ENCODE measurements at places on chromosomes 4 and X.

- DNase-seq, result no peak
Measured at GRCh38 chr4:39429476-39430334, 23.0 kb downstream of the KLB start.

GRCh38 chr4:41287005-41287404 is 30.3 kb downstream of the UCHL1 start:
- DNase-seq, result no peak

DNA sequence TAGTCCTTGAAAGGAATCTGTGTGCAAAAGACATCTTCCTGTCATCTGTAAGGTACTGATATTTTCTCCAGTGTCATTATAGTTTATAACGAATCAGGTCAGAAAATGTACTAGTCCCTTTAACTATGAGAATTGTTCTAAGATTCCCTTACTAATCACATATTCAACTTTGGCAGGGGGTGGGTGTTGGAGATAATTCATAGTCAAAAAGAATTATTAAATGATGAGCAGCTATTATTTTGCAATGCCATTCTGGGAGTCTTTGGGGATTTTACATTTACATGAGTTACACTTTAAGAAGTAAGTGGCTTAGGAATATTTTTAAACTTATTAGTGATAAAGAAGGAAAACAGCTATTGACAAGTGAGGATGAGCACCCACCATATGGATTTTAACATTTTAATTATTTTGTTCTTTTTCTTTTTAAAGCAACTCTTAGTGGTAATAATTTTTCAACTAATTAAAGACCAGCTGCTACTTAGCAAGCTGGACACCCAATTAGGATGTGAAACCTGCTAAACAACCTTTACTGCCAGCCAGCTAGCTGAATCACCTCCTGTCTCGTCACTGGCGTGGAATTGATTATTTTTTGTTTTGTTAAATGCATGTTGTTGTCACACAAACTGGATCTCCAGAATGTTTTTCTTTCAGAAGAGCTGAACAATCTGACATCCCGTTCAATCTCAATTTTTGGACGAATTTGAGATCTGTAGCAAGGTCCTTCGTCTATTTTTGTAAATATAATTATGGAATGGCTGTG is 219.2 kb downstream of the ARAP2 start:
- no peak for DNase-seq

DNA sequence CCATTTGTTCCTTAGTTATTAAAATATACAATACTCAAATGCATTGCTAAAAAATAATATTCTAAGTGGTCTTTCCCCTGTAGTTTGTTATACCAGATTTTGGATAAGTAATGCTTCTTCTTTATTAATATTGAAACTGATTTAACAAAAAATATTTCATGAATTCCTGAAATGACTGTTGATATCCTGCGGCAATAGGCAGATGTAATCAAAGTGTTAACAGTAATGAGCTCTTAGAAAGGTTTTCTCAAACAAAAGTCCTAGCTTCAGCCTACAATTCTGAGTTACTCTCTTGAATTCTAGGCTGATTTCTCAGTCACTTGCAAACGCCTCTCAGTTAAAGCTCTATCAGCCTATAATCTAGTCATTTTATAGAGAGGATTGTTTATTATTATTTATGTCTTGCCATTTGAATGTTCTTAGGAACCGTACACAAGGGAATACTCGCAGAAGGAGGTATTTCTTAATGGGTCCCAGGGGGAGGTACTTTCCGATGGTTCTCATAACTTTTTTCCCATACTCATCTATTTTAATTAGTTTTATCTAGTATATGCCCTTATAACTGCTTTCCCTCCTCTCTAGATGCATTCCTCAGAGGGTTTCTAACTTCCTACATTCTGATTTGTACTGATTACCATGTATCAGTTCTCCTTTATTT is 96.8 kb downstream of the FNIP2 start:
- no peak for DNase-seq

DNA sequence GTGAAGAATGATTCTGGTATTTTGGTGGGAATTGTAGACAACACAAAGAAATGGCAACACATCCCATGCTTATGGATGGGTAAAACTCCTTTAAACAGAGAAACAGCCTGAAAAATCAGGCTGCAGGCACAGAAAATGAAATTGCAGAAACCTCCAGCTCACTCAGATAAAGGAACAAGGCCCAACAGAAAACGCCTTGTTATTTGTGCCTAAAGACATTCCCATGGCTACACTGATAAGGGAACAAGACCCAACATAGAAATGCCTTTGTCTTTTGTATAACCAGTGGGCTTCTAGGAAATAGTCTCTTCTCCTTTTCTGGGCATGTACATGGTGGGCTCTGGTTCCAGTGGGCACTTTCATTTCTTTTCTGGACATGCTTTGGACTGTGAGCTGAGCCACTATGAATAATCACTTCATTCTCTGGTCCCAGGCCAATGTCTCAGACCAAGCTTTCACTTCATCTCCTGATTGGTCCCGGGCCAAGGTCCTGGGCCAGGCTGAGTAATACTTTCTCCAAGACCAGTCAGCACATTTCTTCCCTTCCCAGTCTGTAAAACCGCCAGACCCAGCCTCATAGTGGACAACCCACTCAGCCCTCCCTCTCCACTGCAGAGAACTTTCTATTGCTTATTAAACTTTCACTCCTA is 160.5 kb downstream of the TBX22 start:
- DNase-seq, result no peak

- no peak for DNase-seq
Measured at GRCh38 chr4:141046255-141046654, 87.0 kb downstream of the RNF150 start.

- DNase-seq, result no peak
Measured at GRCh38 chr4:139511320-139511719, 44.7 kb downstream of the SETD7 start.
